ENCODE measurements at places on chromosomes 4 and X. TPM values are rescaled to one million over a fixed set of nuclear protein-coding genes. Genes with fewer than 3 reads are reported as not detected.

- DNase-seq = no peak
Measured at GRCh38 chr4:54728368-54728767, 70.6 kb downstream of the KIT start.

DNA sequence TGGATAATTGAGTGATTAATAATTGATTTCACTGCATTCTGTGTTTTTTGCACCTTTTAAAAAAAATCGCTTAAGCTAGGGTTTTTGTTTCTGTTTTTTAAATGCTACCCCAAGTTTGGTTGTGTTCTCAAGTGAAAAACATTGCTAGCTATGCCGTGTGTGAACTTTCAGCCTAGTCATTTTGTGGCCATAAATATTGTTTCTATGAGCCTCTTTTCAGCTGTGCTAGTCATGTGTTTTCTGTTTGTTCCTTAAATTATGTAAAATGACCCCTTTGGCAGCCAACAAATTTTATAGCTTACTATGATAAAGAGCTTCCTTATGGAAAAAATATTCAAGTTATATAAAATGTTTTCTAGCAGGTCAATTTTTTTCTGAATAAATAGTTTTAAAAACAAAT is 59.1 kb downstream of the GALNT7 start:
- no peak for DNase-seq

- no peak for DNase-seq
Measured at GRCh38 chrX:69117876-69118526, 47.3 kb downstream of the PJA1 start.

DNA sequence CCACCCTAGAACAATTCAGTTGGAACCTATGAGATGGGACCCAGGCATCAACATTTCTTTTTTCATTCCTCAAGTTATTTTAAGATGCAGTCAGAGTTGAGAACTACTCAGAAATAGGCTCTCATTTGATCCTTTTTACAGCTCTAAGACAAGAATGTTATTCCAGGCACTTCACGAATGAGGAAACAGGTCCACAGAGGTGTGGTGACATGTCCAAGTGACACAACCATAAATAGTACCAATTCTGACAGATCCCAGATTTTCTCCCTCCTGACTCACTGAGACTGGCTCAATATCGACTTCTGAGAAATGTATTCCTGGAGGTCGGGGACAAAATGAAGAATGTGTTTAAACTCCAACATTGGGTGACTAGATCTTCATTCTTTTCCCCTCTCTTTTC is 11.1 kb downstream of the TCEANC start:
- no peak for DNase-seq

DNA sequence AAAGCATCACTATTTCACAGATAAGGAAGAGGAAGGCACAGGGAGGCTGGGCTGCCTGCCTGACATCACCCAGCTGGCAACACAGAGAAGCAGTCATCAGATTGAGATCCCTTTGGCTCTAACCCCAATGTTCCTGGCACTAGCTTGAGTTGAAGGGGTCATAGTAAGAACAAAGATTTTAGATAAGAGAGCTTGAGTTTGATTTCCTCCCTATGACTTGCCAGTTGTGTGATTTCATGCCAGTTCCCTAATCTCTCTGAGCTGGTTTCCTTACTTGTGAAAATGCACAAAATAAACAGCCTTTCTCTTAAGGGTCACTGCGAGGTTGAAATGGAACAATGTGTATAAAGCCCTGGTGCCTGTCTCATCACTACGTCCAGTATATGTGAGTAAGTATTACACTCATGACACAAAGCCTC is 475.4 kb upstream of the HS3ST1 start:
- peak; percentile 7 for DNase-seq

GRCh38 chrX:2342874-2343273 is 157.9 kb downstream of the DHRSX start:
- DNase-seq = no peak

GRCh38 chr4:1879485-1879884 is 8.3 kb downstream of the NSD2 start:
- no peak for DNase-seq

Gene NKX3-2
- total RNA-seq = 0.71 TPM

Gene DNAJB14
- 61.1 TPM for total RNA-seq

GRCh38 chr4:11914406-11914805 is 485.7 kb upstream of the HS3ST1 start:
- no peak for DNase-seq

Gene RPS6KA6
- 14.6 TPM for total RNA-seq

DNA sequence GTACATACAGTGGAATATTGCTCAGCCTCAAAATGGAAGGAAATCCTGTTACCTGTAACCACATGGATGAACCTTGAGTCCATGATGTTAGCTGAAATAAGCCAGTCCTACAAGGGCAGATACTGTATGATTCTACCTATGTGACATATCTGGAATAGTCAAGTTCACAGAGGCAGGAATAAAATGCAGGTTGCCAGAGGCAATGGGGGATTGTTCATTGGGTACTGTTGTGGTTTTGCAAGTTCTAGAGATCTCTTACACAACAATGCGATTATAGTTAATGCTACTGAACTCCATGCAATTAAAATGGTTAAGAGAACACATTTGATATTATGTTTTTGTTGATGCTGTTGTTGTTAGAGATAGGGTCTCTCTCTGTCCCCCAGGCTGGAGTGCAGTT is 74.6 kb downstream of the SHROOM2 start:
- DNase-seq = no peak

GRCh38 chrX:31670245-31670644 is 598.4 kb upstream of the FTHL17 start:
- no peak for DNase-seq

Gene STOX2
- total RNA-seq = 27.3 TPM

GRCh38 chrX:119991005-119991787 is 47.6 kb upstream of the NKAP start:
- DNase-seq = no peak

- DNase-seq = no peak
Measured at GRCh38 chrX:72351606-72352334, 46.1 kb upstream of the CITED1 start.

DNA sequence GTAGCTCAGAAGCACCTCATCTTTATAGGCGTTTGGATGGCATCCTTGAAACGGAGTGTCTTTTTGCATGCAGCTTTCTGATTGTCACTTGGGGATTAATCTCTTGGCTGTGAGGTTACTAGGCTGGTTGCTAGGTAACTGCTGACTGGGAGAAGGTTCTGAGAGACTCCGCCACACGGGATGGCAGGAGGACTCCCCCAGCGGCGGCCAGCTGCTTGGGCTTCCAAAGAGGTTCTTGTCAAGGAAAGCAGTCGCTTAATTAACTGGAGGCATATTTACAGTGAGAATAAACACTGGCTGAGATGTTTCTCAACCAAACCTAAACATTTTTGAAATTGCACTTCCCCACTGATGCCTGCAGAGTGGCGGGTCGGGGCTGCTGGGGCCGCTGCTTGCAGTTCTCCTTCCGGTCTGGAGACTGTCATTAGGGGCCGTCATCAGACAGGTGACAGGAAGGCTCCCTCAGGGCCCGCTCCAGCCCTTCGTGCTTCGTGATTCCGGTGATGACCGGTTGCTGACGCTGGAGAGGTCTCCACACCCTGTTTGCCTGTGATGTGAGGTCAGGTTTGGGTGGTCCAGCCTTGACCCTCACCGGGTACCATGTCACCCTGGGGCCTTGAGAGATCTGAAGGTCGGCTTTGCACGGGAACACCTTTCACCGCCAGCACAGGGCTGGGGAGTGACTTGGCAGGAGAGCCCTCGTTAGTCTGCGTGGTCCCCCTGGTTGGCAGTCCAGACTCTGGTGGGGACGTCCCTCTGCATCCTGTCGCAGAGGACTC is 9.1 kb downstream of the NSG1 start:
- DNase-seq = no peak

DNA sequence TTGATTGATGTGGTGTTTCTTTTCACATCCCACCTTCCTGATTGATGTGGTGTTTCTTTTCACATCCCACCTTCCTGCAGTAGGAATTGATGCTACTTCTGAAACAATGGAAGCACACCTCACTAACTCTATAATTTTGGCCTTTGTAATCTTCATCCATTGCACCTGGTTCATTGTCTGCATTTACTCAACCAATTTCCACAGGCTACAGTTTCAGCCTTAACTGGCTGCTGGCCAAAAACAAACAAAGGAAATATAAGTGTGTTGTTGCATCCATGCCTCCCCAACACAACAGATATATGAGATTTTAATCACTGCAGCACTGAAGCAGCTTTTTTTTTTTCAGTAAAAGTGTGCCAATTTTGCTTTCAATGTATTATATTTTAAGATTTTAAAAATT is 867.6 kb upstream of the PCDH7 start:
- no peak for DNase-seq

Measured in thyroid gland (tissue), 4 donors.